ENCODE measurements at places on chromosomes 4 and X. TPM values are rescaled to one million over a fixed set of nuclear protein-coding genes. Genes with fewer than 3 reads are reported as not detected.

DNA sequence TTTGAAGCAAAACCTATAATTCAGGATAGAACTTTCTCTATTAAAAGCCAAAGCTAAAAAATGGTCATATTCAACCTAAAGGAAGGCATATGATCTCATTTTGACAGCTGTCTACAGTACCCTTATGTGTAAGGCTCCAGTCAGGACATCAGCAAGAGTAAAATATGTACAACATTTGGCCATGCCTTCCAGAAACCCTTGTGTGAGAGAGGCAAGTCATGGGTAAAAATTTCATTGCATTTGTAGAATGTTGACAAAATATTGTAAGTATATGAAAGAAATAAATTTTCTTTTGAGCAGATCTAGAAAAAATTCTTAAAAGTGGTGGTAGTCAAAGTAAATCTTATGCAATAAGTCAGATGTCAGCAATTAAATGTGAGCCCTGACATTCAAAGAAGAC lies 132.3 kb downstream of the SLC39A8 start:
- no peak for ATAC-seq

- ATAC-seq = no peak
These were observed 237.7 kb downstream of the ENOX2 start for GRCh38 chrX:130665263-130665662.

DNA sequence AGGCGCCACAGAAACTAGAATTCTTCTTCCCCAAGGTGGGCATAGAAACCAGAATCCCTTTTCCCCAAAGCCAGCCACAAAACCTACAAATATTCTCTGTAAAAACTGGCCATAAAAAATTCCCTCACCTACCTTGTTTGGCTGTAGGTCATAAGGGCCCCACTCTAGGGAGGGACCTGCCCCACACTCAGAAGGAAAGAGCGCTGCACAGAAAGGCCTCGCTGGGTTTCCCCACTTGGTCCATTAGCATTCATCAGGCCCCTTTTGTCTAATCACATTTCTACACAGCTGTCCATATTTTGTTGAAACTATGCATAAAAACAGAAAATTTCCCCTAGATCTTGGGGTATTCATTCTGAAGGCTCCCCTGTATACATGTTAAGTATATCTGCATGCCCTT lies 54.1 kb downstream of the PHKA2 start:
- no peak for ATAC-seq

DNA sequence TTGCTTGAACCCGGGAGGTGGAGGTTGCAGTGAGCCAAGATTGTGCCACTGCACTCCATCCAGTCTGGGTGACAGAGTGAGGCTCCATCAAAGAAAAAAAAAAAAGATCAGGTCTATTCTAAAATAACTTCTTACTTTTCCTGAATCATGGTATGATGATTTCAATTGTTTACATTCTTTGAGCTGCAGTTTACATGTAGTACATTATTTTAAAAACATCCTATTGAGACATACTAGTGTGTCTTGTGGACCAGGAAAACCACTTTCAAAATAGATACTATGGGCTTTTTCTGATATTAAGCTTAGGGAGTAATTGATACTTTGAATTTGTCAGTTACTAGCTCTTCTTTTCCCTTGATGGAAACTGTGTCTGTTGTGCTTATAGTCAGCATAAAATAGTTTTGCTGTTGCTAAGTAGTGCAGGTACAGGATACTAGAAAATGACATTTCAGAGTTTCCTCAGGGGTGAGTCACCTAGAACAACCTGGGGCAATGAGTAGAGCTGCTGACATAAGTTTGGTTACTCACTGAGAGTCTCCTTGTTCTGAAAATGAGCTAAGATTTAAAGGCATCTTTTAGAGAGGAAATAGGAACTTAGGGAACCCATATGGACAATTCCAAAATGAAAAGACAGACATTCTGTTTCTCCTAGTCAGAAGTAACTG lies 53.2 kb upstream of the C4orf54 start:
- peak; percentile 98 for ATAC-seq

RHOH gene
- total RNA-seq = 1.2 TPM

Data from esophagus mucosa (tissue), 1 donor.